Activated CD4-positive, alpha-beta memory T cell treated with anti-CD3 and anti-CD28 coated beads for 36 hours (primary cell): ENCODE measurements at places on chromosomes 3 and 15.

DNA sequence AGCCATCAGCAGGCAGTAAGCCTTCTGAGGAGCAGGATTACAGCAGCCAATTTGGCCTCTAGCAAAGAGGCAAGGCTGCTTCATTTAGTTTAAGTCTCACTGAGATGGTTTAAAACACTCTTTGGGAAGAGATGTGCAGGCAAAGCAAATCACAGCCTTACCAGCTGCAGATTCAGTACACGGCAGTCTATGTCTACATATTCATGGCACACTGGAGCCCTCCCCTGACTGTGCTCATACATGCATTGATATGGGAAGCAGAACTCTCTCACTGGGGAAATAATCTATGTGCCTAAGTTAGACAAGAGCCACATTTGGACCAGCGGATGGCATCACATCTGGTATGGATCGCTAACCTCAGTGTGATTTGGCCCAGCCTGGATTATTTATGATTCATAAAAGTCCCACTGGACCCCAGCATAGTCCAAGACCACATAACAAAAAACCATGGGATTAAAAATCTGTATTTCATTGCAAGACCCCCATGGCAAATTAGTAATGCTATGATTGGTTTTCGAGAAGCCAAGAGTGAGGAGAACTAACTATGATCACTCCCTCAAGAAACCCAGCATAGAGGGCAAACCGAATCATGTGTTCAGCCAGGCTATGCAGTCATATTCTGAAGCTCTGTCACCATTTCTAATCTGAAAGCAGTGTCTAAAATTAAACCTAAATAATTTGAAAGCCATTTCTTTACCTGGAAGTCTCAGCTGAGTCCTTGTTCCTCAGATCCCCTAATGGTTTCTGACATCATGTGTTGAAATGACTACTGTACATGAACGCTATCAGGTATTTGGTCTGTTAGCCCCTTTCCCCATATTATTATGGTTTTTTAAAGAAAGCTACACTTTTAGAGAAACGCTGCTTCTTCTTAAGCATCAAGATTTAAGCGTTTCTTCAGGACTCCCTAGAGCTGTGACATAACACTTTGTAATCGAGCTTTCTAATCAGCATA, 1.2 kb downstream of the PRICKLE2 start:
- DNase-seq: no peak

GRCh38 chr3:89419647-89420241, 312.3 kb downstream of the EPHA3 start:
- no peak for DNase-seq

DNA sequence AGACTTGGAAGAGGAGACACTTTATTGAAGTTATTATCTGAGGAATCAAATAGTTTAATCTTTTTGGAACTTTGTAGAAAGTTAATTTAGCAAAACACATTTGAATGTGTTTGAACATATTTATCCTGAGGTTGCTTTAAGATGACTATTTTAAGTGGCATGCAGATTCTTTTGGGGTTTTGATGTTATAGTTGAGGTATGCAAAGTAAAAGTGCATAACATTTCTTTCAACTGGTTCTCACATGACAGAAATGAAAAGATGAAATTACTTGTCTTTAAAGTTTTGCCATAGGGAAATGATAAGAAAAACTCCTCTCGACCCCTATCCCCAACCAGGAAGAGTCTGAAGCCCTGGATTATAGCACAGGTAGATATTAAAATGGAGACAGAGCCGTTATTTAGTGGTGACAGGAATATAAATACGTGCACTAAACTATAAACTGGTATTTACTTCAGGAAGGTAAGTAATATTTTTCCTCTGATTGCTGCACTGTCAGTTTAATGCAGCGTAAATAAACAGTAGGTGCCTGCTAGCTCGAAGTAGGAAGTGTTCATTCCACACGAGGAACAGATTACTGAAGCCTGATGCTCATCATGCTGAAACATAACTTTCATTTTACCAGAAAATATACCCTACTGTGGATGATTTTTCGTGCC, 15.1 kb upstream of the SATB1 start:
- no peak for DNase-seq

DNA sequence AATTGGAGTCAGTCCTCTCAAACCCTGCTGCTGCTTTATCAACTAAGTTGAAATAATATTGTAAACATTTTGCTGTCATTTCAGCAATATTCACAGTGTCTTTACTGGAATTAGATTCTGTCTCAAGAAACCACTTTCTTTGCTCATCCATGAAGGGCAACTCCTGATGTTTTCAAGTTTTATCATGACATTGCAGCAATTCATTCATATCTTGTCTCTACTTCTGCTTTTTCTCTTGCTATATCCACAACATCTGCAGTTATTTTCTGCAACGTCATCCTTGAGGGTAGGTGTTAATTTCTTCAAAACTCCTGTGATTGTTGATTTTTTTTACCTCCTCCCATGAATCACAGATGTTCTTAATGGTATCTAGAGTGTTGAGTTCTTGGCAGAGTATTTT, 181.6 kb downstream of the EPHA6 start:
- no peak for DNase-seq

GRCh38 chr3:2961576-2961975, 148.6 kb downstream of the IL5RA start:
- DNase-seq: no peak

GRCh38 chr3:122519693-122520092, 5.0 kb upstream of the KPNA1 start:
- no peak for DNase-seq

GRCh38 chr3:29338377-29338776, 57.5 kb downstream of the RBMS3 start:
- DNase-seq: no peak
